ENCODE measurements at places on chromosomes 5 and 9.

- DNase-seq, result no peak
Measured at GRCh38 chr5:157778121-157778805, 34.8 kb downstream of the LSM11 start.

DNA sequence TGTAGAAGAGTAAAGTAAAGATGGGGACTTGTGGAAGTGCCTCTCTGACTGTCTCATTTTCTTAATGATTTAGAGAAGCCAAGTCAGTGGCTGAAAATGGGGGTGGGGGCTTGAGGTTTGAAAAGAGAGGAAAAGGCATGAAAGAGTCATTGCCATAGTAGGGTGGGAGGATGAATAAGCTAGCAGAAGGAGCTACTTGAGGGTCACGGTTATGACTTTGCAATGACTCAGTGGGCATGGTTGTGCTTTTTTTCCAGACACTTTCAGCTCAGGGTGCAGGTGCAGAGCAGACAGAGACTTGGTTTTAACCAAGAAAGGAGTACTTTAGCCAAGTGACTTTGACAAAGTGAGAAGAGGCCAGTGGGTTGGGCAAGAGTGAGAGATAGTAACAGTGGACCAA is 117.8 kb downstream of the PTTG1 start:
- no peak for DNase-seq

DNA sequence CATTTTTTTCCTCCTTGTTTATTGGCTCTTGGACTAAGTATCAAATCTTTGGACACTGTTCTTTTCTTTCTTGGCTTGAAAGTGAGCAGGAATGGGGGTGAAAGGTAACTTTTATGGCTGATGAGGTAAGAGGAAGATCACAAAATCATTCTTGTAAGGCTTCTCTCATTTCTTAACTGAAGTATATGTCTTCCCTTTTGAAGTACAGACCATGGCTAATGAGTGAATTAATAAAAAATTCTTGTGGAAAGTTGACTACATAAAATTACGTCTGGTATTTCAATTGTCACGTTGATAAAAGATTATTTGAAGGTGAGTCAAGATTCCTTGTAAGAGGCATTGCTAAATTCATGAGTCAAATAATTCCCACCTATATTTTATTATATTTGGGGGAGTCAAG is 25.1 kb downstream of the VCAN start:
- DNase-seq, result no peak

DNA sequence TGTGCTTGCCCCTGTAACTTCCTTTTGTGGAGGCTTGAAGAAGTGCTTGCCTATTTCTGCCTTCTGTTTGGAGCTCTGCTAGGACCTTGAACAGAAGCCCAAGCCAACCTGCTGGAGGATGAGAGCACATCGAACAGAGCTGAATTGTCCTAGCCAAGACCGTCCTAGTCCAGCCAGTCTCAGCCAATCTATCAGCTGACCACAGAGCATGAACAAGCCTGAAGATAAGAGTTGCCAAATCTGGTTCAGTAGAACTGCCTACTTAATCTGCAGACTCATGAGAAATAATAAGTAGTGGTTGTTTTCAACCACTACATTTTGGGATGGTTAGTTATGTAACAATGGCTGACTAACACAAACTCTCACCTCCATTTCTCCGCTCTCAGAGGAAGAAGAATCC is 4.4 kb upstream of the SNX2 start:
- no peak for DNase-seq

DNA sequence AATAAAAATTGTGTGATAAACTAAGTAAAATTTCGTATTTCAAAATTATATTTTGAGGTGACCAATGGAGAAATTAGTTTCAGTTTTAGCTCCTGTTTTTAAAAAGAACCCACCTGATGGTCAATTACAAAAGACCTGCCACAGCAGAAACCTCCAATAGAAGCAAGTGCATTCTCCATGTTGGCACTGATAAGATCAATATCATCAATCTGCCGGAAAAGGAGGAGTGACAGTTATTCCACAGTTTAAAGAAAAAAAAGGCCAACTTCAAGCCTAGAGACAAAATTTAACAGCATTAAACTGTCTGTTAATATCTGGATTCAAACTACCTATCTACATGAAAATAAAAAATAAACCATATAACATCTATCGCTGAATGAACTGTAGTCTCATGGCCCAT is 67.7 kb downstream of the SPTLC1 start:
- no peak for DNase-seq

- DNase-seq, result no peak
Measured at GRCh38 chr9:71271602-71272001, 150.2 kb upstream of the TRPM3 start.
